Stomach (tissue), 19 donors: ENCODE measurements at places on chromosomes 2 and 18. TPM values are rescaled to one million over a fixed set of nuclear protein-coding genes. Genes with fewer than 3 reads are reported as not detected.

- H3K4me1 ChIP-seq: peaks cover 54% of the 10 kb centered on the region
- peaks cover 72% of the 10 kb centered on the region for H3K36me3 ChIP-seq
- no peaks in the 10 kb centered on the region for H3K27me3 ChIP-seq
- no peak for DNase-seq
- H3K4me3 ChIP-seq: no peak overlapping the region
- H3K27ac ChIP-seq: peak overlapping the region; percentile 86
Observed at GRCh38 chr18:12012697-12013096, 31.4 kb downstream of the IMPA2 start.

- H3K4me1 ChIP-seq: no peaks in the 10 kb centered on the region
- H3K4me3 ChIP-seq: no peak overlapping the region
- H3K27ac ChIP-seq: peak overlapping the region; percentile 33
- H3K27me3 ChIP-seq: no peaks in the 10 kb centered on the region
Observed at GRCh38 chr2:13682540-13683272, 949.8 kb upstream of the LRATD1 start.

- H3K27ac ChIP-seq: no peak overlapping the region
- no peak overlapping the region for H3K4me3 ChIP-seq
- no peaks in the 10 kb centered on the region for H3K36me3 ChIP-seq
- H3K4me1 ChIP-seq: no peaks in the 10 kb centered on the region
- H3K27me3 ChIP-seq: no peaks in the 10 kb centered on the region
Observed at GRCh38 chr2:196335221-196335634, 163.8 kb upstream of the STK17B start.

GRCh38 chr2:70511971-70512729, 41.5 kb downstream of the TGFA start:
- H3K27ac ChIP-seq: no peak overlapping the region
- no peak for DNase-seq
- peaks cover 26% of the 10 kb centered on the region for H3K4me1 ChIP-seq
- no peaks in the 10 kb centered on the region for H3K27me3 ChIP-seq

GRCh38 chr2:161067846-161068350, 92.3 kb upstream of the TANK start:
- H3K27ac ChIP-seq: no peak overlapping the region
- no peaks in the 10 kb centered on the region for H3K27me3 ChIP-seq
- no peaks in the 10 kb centered on the region for H3K36me3 ChIP-seq
- no peak overlapping the region for H3K4me3 ChIP-seq
- H3K4me1 ChIP-seq: peaks cover 13% of the 10 kb centered on the region

DNA sequence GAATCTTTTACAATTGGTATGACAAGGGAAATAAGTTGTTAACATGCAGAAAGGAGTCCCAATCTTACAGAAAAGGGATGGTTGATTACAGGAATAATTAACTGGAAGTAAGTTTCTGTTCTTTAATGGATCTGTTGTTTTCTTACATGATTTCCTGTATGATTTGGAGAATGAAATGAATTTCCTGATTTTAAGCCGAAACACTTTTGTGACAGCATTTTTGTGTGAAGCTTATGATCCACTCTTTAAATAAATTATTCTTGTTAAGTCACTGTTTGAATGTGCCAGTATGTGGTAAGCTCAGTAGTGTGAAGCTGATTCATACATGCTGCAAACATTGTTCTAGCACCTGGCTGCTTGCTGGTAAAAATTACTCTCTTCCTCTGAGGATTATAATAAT, 516.2 kb downstream of the DCDC2C start:
- DNase-seq: no peak
- H3K4me1 ChIP-seq: no peaks in the 10 kb centered on the region
- no peaks in the 10 kb centered on the region for H3K27me3 ChIP-seq
- H3K27ac ChIP-seq: no peak overlapping the region
- no peaks in the 10 kb centered on the region for H3K36me3 ChIP-seq
- H3K4me3 ChIP-seq: no peak overlapping the region

DNA sequence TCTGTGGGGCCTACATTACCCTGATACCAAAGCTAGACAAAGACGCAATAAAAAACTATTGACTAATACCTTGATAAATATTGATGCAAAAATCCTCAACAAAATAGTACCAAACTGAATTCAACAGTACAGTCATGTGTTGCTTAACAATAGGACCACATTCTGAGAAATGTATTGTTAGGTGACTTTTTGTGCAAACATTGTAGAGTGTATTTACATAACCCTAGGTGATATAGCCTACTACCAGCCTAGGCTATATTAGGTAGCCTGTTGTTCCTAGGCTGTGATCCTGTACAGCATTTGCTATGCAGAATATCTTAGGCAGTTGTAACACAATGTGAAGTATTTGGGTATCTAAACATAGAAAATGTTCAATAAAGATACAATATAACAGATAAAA, 36.7 kb downstream of the CCDC138 start:
- no peaks in the 10 kb centered on the region for H3K27me3 ChIP-seq
- H3K36me3 ChIP-seq: peaks cover 15% of the 10 kb centered on the region
- peaks cover 19% of the 10 kb centered on the region for H3K4me1 ChIP-seq
- H3K4me3 ChIP-seq: no peak overlapping the region

DNA sequence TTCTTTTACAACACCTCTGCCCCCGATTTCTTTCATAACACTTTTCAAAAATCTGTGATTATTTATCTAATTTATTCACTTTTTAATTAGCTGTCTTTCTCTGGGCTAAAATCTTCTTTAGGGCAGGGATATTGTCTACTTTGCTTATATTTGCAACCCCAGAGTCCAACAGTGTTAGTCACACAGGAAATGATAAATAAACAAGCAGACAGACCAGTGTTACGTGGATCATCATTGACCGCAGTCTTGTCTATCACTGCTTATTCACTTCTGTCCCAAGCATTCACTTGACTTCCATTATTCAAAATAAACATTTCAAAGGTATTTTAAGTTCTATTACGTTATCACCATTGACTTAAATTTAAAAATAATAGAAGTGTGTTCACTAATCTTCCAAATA, 237.6 kb upstream of the UBE2E3 start:
- DNase-seq: no peak

- H3K27me3 ChIP-seq: no peaks in the 10 kb centered on the region
- H3K4me1 ChIP-seq: no peaks in the 10 kb centered on the region
- no peak overlapping the region for H3K4me3 ChIP-seq
Observed at GRCh38 chr2:211085056-211085680, 528.8 kb downstream of the CPS1 start.

GRCh38 chr2:12918835-12919445, 202.2 kb downstream of the TRIB2 start:
- no peak overlapping the region for H3K4me3 ChIP-seq
- H3K27me3 ChIP-seq: no peaks in the 10 kb centered on the region
- peak overlapping the region; percentile 79 for H3K27ac ChIP-seq

GRCh38 chr18:32295604-32296003, 105.8 kb downstream of the MEP1B start:
- H3K4me3 ChIP-seq: no peak overlapping the region
- H3K27ac ChIP-seq: no peak overlapping the region
- no peaks in the 10 kb centered on the region for H3K27me3 ChIP-seq

- H3K27ac ChIP-seq: peak overlapping the region; percentile 58
- H3K4me3 ChIP-seq: no peak overlapping the region
- no peaks in the 10 kb centered on the region for H3K27me3 ChIP-seq
- peak; percentile 74 for DNase-seq
Observed at GRCh38 chr2:69789772-69790600, 39.5 kb upstream of the GMCL1 start.

DNA sequence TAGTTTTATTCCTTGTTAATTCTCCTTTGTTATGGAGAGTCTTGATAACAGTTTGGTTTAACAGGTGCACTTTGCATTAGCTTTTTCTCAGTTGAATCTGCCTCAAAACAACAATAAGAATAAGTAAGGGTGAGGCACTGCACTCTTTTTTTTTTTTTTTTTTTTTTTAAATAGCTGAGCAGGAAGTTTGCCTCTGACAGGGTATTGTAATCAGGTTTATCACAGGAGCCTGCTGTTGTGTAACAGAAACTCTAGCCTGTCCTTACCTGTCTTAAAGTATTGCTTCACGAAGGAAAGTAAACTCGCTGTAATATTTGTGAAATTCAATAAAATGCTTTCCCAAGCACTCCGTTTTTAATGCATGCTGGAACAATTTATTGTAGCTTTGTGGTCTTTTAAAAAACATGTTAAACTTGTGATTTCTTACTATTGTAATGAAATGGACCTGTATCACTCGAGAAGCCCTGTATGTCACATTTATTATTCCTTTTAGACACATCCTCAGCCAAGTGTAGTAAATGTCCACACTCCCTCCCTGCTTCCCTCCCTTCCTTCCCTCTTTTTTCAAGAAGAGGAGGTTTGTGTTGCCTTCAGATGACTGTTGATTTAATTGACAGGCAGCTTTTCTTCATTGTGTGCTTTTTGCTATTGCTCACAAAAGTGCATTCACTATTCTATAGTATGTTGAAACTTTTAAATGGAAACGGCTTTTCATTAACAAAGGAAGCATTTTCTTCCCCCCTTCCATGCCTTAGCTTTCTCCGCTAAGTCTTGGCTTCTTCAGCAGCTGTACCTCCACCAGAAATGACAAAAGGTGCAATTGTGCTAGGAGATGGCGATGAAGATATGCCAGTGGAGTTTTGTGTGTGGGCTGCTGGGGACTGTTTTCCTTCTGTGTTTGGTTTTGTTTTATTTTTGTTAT, 52.7 kb downstream of the TAF1B start:
- H3K36me3 ChIP-seq: no peaks in the 10 kb centered on the region
- no peak for DNase-seq
- no peaks in the 10 kb centered on the region for H3K27me3 ChIP-seq
- peaks cover 5% of the 10 kb centered on the region for H3K4me1 ChIP-seq
- peak overlapping the region; percentile 18 for H3K27ac ChIP-seq
- no peak overlapping the region for H3K4me3 ChIP-seq

- H3K36me3 ChIP-seq: no peaks in the 10 kb centered on the region
- H3K4me1 ChIP-seq: no peaks in the 10 kb centered on the region
- no peak for DNase-seq
- no peak overlapping the region for H3K4me3 ChIP-seq
- no peak overlapping the region for H3K27ac ChIP-seq
- H3K27me3 ChIP-seq: no peaks in the 10 kb centered on the region
Observed at GRCh38 chr2:206611191-206611590, 31.1 kb upstream of the FAM237A start.

- peak; percentile 34 for DNase-seq
- H3K4me1 ChIP-seq: peaks cover 53% of the 10 kb centered on the region
- no peak overlapping the region for H3K4me3 ChIP-seq
Observed at GRCh38 chr2:70094171-70094977, 7.1 kb downstream of the PCBP1 start.

- H3K36me3 ChIP-seq: no peaks in the 10 kb centered on the region
- H3K4me3 ChIP-seq: no peak overlapping the region
- peaks cover 4% of the 10 kb centered on the region for H3K4me1 ChIP-seq
- H3K27ac ChIP-seq: no peak overlapping the region
- DNase-seq: peak; percentile 88
- no peaks in the 10 kb centered on the region for H3K27me3 ChIP-seq
Observed at GRCh38 chr2:68031542-68032160, 31.2 kb downstream of the C1D start.

DNA sequence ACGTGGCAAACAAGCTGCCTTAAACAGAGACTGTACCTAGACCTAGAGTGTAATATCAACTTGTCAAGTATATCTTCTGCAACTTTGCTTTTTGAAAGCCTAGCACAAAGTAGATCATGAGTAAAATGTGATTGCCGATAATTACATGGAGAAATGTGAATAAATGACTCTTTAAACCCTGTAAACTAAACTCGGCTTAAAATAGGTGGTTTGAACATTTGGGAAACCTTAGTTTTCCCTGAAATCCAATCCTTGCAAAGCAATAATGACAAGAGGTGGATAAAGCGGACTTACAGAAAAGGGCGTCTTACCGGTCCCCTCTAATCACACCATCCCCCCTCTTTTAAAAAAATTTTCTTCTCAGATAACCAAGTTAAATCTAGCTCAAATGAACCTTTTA, 549 bp upstream of the PSMD14 start:
- DNase-seq: no peak

GRCh38 chr2:96083064-96083939, 33.1 kb downstream of the ADRA2B start:
- H3K4me3 ChIP-seq: no peak overlapping the region
- no peak for DNase-seq
- H3K27me3 ChIP-seq: peaks cover 4% of the 10 kb centered on the region
- no peak overlapping the region for H3K27ac ChIP-seq

GRCh38 chr2:100614455-100615000, 51.7 kb downstream of the PDCL3 start:
- no peaks in the 10 kb centered on the region for H3K27me3 ChIP-seq
- no peak for DNase-seq
- H3K27ac ChIP-seq: no peak overlapping the region
- H3K36me3 ChIP-seq: no peaks in the 10 kb centered on the region
- no peaks in the 10 kb centered on the region for H3K4me1 ChIP-seq

DNA sequence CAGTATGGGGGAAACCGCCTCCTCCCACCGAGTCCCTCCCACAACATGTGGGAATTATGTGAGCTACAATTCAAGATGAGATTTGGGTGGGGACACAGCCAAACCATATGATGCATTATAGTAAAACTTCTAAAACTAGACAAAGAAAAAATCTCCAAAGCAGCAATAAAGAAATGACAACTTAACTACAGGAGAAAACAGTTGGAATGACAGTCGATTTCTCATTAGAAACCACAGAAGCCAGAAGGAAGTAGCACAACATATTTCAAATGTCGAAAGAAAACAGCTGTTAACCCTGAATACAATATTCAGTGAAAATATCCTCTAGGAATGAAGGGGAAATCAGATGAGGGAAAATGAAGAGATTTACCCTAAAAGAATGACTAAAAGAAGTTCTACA, 53.5 kb upstream of the TCF4 start:
- H3K4me3 ChIP-seq: no peak overlapping the region
- no peak overlapping the region for H3K27ac ChIP-seq
- no peaks in the 10 kb centered on the region for H3K27me3 ChIP-seq
- no peaks in the 10 kb centered on the region for H3K4me1 ChIP-seq
- DNase-seq: no peak

DNA sequence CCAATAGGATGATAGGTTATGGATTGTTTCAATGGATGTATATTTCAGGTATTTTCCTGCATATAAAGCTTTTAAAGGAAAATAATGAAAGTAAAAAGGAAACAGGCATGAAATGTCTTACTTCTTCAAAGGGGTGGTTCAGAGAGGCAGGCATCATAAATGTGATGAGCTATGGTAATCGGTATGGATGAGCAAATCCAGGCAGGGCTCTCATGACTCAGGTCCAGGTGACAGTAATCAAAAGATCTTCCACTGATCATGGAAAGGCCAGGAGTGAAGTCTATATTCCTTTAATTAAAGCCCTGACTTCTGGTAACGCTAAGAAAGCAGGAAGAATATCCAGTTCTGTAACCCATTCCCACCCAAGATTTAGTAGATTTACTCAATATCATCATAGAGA, 48.7 kb upstream of the RGPD4 start:
- no peak overlapping the region for H3K27ac ChIP-seq
- no peak for DNase-seq
- no peak overlapping the region for H3K4me3 ChIP-seq
- H3K27me3 ChIP-seq: no peaks in the 10 kb centered on the region
- no peaks in the 10 kb centered on the region for H3K36me3 ChIP-seq
- H3K4me1 ChIP-seq: no peaks in the 10 kb centered on the region

GRCh38 chr2:227623226-227623625, 5.9 kb downstream of the SCYGR4 start:
- H3K4me1 ChIP-seq: no peaks in the 10 kb centered on the region
- H3K27me3 ChIP-seq: no peaks in the 10 kb centered on the region
- no peak for DNase-seq

VPS54 gene
- 13.8 TPM for total RNA-seq

MSH2 gene
- 5.8 TPM for total RNA-seq

CFC1 gene
- not detected for total RNA-seq

EML6 gene
- 10.1 TPM for total RNA-seq

MYO1B gene
- 21.7 TPM for total RNA-seq

ZNF397 gene
- 45.5 TPM for total RNA-seq

MSGN1 gene
- not detected for total RNA-seq

DSG2 gene
- 12.5 TPM for total RNA-seq

CTNNA2 gene
- not detected for total RNA-seq

RAB12 gene
- total RNA-seq: 10.7 TPM

MC5R gene
- total RNA-seq: not detected
